ENCODE measurements at places on chromosomes 5 and 9. TPM values are rescaled to one million over a fixed set of nuclear protein-coding genes. Genes with fewer than 3 reads are reported as not detected.

Gene CCNO
- total RNA-seq, result not detected

Gene PIP5KL1
- total RNA-seq, result 2.9 TPM

Gene CCDC187
- total RNA-seq, result not detected

Gene WDR55
- 34.4 TPM for total RNA-seq

Gene LRRC70
- 1.2 TPM for total RNA-seq

Gene FREM1
- total RNA-seq, result 0.97 TPM

Gene EIF4E1B
- not detected for total RNA-seq

Gene ANKRD31
- 0.32 TPM for total RNA-seq

Gene MYMK
- total RNA-seq, result not detected

Gene NRARP
- not detected for total RNA-seq

Gene TRMT10B
- 2.9 TPM for total RNA-seq

Gene ARHGEF28
- total RNA-seq, result 42.4 TPM

Gene IL5
- not detected for total RNA-seq

Gene SLC34A3
- total RNA-seq, result under 0.01 TPM

Gene SLC4A9
- not detected for total RNA-seq

Gene CBY3
- total RNA-seq, result not detected

Gene PCDHGA2
- total RNA-seq, result 4.2 TPM

Gene CNTNAP3
- under 0.01 TPM for total RNA-seq

Gene ZNF366
- total RNA-seq, result under 0.01 TPM

Gene SARDH
- 1.9 TPM for total RNA-seq

Gene CCDC192
- not detected for total RNA-seq

Gene C6
- not detected for total RNA-seq

Gene GABRA1
- total RNA-seq, result not detected

Gene PLAC8L1
- total RNA-seq, result not detected

Data from hair follicle dermal papilla cell (primary cell).